ENCODE measurements at places on chromosomes 1 and 21. TPM values are rescaled to one million over a fixed set of nuclear protein-coding genes. Genes with fewer than 3 reads are reported as not detected.

Gene TDRD5
- total RNA-seq = not detected

Gene C1QC
- not detected for total RNA-seq

DNA sequence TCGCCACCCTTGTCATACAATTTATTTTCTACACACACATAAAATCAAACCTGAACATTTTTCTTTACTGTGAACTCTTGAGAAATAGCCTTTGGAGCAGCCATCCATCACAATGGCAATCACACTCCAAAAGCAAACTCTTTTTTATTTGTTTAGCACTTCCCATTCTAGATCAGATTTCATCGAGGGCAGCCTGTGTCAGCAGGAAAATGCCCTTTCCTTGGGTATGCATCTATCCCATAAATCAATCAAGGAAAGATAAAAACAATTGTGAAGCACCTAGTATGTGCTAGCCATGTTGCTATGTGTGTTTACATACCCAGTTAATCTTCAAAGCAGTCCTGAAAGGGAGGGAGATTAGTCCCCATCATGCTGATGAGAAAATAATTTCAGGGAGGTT, 484.1 kb upstream of the USP24 start:
- no peak for DNase-seq

GRCh38 chr1:41478118-41478748, 6.2 kb downstream of the EDN2 start:
- DNase-seq = no peak

- no peak for DNase-seq
Observed at GRCh38 chr1:58799650-58800049, 15.8 kb upstream of the JUN start.
